Stimulated activated CD4-positive, alpha-beta T cell treated with anti-CD3 and anti-CD28 coated beads, TNF-alpha, amount 100 ng/mL, for 4 hours (primary cell): ENCODE measurements at places on chromosomes 1 and 21.

DNA sequence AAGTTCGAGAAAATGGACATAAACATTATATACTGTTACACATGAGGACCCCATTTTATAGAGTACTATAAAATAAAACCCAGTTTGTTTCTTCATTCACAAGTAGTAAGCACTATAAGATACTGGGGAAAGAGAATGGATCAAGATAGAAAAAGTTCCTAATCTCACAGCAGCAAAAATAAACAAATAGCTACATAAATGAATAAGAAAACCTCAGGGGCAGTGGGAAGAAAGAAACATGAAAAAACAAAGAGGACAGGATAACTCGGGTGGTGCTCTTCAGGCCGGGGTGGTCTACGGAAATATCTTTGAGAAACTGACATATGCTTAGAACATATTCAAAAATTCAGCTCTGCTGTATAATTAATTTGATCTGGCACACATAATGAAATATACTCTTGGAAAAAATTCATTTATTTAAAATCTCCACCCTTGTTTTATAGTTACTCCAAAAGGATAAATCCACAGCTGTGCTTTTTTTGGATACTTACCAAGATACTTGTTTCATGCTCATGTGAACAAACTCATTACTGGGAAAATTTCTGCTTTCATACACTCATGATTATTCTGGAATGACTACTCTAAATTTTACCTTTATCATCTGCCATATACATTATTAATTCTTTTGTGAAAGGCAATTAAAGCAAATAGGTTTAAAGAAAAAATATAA, 20.0 kb downstream of the CEP170 start:
- DNase-seq = no peak

- DNase-seq = peak; percentile 23
Measured at GRCh38 chr1:228487336-228488124, at the start of gene RNF187. Gene RNF187, plus strand, starts transcription at chr1:228487382.

- no peak for DNase-seq
Measured at GRCh38 chr1:56517404-56518130, 61.8 kb downstream of the PLPP3 start.

GRCh38 chr1:147266381-147266780, 23.9 kb downstream of the CHD1L start:
- DNase-seq = no peak

DNA sequence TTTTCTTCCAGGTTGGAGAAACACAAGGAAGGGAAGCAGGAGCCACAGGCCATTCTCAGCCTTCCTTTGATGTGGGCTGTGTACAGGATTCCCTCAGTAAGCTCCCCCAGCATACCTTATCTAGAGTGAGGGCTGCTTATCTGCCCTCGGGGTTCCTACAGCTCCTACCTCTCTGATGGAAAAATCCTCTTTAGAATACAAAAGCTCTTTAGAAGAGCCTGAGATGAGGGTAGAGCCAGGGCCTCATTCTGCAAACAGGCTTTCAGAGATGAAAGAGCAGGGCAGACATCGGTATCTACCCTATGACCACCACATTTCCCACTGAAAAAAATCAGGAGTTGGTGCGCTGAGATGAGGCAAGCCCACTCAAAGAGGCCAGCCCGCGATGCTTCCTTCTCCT, 85.1 kb downstream of the PLPP3 start:
- DNase-seq = no peak

DNA sequence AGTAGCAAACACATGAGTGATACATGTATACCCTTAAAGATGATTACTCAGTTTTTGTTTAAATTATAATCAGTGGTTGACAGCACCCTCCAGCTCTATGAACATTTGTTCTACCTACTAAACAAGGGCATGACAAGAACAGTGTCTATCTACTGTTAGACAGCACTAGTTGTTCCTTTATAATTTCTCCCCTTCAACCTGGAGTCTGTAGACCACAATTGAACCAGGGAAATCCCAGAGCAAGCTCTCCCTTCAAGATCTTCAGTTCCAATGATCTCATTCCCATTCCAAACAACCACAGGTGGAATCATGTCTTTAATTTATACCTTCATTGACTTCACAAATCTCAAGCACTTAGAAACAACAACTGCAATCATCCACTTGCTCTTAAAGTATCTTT, 216.1 kb downstream of the HHIPL2 start:
- no peak for DNase-seq

DNA sequence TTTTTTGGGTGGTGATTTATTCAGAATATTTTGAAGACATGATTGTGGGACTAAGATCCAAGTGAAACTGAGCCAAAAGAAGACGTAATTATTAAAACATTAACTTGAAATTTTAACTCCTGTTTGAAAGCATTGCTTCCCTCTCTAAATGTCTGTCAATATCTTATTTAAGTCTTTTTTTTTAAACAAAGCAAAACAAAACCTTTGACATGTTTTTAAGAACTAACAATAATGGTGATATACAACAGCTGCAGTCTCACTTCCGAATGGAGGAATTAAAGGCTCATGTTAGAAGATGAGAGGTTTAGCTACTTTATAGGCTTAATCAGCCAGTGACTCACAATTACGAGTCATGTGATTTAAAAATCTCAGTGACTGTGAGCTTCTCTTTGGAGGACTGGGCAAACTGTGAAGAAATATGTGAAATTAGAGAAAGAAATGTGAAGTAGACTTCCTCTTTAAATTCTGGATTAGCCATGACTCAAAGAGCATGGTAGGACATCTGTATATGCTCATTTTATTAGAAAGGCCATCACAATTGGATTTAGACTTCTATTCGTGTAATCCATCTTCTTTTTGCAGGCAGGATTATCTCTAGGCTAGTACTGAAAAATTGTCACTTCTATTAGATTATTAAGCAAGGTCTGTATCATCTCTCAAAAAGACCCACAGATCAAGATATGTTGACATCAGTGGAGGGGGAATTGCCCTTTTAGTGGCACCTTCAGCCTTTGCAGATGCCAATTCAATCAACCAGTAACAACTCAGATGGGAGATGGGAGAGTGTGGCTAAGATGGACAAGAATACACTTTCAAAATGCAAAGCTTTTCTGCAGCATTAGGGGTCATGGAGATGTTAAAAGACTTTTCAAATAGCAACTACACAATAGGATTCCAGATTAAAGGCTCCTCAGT, 28.7 kb downstream of the KCNA3 start:
- no peak for DNase-seq

DNA sequence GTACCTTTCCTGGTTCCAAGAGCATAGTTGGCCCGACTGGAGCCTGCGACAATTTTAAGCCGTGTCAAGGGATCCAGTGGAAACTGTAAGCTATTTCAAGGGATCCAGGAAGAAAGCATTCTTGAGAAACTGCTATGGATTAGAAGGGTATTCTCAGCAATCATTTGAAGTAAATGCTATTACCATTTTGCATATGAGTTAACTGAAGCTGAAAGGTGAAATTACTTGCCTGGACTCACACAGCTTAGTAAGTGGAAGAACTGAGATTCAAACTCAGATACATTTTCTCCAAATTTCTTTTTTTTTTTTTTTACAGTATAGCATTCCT, 589 bp downstream of the ZNF684 start:
- DNase-seq = no peak

DNA sequence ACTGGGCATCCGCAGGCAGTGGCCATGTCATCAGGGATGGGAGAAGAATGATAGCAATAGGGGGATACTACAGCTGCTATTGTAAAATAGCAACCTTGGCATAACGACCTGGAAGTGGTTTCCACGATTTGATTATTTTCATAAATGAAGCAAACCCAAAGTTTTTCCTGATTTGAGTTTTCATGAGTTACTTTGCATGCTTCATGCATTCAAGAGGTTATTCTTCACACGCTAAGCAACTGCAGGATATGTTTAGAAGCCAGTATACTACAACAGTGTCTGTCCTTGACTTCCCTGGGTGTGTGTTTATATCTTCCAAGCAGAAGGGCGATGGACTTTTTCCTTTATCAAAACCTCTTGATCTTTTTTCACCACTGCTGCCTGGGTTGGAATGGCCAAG, 281.1 kb upstream of the DUSP10 start:
- no peak for DNase-seq

DNA sequence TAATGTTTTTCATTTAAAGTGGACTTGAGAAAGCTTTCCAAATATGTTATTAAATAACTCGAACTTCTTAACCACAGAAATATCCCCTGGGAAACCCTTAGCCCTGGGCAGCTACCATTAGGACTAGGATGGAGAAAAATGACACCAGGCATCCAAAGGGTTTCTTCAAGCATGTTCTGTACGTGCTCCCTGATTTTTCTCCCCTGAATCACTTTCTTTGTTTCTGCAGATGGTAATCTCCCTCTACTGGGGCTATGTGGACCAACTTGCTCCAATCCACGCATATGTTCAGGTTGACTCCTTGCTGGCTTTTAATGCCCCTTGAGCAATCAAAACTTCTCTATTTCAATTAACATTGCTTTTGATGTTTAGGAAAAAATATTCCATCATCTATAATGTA, 312.7 kb upstream of the C1orf87 start:
- DNase-seq = no peak

DNA sequence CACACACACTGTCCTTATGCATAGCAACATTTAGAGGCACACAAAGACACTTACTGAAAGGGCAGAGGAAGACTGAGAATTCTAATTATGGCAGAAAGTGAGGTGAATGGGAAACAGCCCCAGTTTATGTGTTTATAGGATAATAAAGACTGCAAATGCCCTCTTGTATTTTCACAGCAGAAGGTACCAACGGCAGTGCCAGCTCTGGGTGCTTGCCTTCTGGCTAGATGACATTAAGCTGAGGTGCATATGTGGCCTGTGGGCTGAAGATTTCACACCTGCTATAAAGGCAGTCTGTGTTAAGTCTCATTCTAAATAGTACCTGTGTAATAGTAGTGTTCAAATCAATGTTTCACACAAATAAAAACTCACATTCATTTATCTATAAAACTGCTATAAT, 347.2 kb upstream of the ZRANB2 start:
- DNase-seq = no peak

- peak; percentile 15 for DNase-seq
Measured at GRCh38 chr21:39385299-39386145, 36.6 kb upstream of the HMGN1 start.

- DNase-seq = no peak
Measured at GRCh38 chr1:217770918-217771317, 139.8 kb downstream of the SPATA17 start.

DNA sequence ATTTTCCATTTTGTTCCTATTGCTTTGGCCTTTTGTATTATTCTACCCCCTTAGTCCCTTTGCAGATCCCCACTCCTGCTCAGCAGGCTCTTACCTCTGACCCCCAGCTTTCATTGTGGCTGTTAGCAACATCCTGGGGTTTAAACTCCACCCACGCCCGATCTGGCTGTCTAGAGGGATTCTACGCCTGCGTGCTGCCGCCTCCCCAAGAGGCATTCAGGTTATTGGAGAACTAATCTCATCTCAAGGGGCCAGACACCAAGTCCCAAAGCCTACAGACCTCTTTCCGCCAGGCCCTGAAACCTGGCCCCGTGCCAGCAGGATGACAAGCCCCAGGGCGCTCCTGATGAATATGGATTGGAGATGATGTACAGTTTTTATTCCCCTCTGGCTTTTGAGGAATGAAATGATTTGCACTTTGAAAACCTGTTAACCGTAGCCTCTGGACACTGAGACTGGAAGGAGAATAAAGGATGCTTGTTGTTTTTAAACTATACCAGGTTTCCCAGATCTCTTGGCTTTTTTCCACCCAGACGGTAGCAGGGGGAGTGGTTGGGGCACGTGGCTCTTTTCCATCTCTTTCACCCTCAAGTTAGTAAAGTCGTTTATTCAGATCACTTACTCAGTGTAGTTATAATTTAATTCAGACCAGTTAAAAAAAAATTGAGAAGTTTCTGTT, 14.5 kb upstream of the IKBKE start:
- DNase-seq = no peak

GRCh38 chr1:245770156-245770555, 615.4 kb downstream of the KIF26B start:
- no peak for DNase-seq

DNA sequence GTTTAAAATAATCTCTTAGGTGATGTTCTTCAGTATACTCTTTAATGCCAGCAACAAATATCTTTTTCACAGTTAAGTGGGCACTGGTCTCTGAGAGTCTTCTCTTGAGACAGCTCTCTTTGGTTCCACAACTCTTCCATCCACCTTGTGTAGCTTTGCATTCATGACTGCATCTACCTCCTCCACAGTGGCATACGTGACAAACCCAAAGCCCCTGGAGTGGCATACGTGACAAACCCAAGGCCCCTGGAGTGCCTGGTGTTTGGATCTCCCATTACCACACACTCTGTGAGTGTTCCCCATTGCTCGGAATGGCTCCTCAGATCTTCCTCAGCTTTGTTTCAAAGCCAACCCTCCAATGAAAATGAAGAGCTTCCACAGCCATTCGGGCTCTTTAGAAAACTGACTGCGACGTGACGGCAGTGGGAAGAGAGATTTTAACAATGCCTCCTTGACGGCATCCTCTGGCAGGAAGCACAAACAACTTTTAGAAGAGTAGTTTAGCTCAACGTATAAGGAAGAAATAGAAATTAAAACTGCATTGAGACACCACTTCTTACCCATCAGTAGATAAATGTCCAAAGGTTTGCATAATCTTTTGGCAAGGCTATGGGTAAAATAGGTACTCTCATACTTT, 45.8 kb downstream of the SLC30A7 start:
- DNase-seq = no peak

DNA sequence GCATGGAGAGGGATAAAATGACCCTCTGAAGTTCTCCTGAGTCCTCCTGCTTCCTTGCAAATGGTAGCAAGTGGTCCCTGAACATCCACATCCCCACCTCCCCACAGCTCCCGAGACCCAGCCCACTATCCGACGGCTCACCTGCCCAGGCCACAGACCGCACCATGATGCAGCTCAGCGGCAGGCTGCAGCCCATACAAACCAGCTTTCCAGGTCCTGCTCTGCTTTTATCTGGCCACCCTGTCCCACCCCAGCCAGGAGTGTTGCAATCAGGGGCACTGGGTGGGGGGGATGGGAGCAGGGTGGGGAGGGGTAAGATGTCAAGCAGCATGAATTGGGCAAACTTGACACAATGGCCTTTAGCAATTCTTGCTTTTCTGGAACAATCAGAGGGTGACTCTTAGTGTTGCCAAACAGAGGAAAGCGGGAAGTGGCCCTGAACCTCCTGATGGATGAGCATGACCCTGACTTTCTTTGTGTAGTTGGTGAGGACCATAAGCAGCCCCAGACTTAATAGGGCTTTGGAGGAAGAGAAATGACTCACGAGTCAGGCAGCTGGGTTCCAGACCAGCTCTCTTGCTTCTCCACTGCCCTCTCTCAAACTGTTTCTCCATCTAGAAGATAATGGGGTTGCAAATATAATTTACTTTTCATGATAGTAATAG, at the start of gene CHIT1:
TSS of gene CHIT1 (minus strand) at position 203 of the 665 bp plus-strand sequence. CDS start at position 166, 37 bp downstream.
- DNase-seq = no peak
